Esophagus squamous epithelium (tissue), 5 donors: ENCODE measurements at places on chromosomes 1 and 21.

GRCh38 chr1:13948888-13949391 lies 249.0 kb downstream of the PRDM2 start:
- DNase-seq, result no peak

DNA sequence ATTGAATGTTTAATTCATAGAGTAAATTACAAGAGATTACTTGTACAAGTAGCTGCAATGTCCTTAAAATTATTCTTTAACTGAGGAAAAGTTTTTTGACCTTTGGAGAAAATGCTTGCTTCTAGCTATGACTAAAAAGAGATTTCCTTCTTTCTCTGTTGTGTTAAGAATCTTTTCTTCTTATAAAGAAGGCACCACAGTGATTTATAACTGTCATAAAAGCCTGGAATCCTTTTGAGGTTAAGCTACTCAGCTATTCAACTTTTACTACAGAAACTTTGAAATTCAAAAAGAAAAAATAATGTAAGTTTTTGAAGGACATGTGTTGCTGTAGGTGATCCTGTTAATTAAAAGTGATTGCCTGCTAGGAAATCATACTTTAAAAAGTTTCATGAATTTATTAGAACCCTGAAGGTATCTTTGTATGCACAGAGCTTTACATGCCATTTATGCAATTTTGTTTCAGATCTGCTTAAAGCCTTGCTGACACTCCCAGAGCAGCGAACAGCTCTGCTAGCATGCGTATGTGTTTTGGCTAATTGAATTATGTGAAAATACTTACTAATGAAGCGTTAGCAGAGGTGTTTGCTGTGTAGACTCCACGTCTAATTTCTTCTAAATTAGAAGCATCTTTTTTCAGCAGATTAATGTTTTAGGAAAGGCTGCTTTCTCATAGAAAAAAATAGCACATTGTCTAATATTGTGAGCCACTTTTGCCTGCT lies 94.7 kb upstream of the SMYD2 start:
- DNase-seq, result no peak

DNA sequence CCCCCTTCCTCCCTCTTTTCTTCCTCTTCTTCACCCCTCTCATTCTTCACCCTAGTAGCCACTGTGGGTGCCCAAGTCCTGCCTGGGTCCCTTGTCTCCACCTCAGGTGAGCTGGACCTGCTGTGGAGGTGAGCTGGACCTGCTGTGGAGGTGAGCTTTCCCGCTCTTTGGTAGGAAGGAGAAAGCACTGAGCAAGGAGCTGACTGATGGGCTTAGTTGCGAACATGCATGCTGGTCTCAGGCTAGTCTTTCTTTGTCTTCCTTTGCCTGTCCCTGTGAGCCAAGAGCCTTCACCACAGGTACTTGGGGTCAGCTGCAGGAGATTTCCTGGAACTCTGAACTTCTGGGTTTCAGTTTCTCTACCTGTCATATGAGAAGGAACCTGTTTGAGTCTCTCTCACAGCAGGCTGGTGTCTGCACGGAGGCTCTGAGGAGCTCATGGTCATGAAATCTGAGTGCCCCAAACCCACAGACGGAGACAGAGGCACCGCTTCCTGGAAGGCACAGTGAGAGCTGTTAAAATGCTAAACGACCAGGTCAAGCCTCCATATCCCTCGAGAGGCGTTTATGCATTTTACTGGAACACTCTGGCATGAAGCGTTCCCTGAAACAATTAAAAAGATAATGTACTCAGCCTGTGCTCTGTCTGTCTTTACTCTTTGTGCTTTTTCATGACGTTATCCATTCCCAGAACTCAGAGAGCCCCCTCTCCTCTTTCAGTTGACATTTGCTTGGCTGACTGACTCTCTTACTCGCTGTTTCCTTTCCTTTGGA lies 69.5 kb downstream of the RHOU start:
- no peak for DNase-seq

GRCh38 chr21:14542638-14543037 lies 3.5 kb downstream of the SAMSN1 start:
- no peak for DNase-seq

- no peak for DNase-seq
Observed at GRCh38 chr1:186899977-186900376, 71.2 kb downstream of the PLA2G4A start.

- DNase-seq, result no peak
Observed at GRCh38 chr1:17984583-17984982, 123.0 kb upstream of the IGSF21 start.

DNA sequence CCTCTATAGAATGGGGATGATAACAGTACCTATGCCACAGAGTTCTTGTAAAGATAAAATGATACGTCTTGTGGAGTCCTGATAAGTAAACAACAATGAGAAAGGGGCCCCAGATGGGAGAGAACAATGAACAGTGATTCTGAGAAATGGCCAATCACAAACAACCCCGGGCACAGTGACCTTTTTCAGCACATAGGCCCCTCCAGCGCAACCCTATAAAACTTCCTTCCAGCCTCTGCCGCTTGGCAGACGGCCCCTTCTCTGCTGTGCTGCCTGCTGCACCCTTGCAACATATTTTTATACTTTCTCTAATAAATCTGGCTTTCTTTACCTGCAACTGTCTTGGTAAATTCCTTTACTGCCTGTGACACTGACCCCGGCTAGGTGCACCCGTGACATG lies 8.9 kb downstream of the RCAN1 start:
- no peak for DNase-seq

DNA sequence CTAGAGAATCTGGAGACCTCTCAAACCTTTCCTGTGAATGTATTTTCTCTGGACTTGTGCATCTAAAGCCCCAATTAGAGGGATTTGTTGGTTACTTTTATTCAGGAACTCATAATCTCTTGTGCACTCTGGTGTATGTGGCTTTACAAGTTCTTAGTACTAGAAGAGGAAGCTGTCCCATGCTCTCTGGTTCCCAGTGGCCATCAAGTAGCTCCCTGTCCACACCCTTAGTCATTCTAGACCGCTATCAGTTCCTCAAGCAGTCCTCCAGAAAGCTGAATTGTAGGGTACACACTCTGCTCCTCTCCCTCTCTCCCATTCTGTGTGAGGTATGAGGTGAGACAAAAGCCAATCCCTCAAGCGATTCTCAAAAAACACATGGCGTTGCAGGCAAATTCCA lies 470.3 kb downstream of the PTPRC start:
- DNase-seq, result no peak

DNA sequence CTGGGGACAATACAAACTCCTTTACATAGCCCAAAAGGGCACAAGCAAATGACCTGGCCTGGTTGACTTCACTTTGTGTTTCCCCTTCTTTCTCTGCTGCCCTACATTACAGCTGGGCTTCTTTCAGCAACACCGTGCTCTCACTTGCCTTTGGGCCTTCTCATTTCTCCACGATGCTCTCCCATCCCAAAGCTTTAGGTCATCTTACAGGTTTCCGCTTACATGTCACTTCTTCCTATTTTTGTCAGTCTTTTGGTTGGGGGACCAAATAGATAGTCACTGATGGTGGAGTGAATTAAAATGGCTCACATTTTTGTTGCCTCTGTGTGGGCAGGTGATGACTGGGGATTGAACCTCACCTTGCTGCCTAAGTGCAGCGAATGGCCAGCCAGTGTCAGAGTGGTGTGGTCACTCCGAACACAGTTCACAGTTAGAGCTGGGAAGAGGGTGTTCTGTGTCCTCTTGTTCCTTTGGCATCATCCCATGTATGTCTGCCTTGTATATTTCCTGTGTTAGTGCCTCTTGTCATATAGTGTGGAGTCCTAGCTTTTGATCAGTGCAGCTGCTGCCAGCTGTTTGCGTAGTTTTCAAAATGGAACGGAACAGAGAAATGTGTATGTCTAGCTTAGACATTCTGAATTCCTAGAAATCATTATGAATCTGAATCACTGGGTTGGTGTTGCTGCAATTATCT lies 134.8 kb downstream of the NOS1AP start:
- no peak for DNase-seq

DNA sequence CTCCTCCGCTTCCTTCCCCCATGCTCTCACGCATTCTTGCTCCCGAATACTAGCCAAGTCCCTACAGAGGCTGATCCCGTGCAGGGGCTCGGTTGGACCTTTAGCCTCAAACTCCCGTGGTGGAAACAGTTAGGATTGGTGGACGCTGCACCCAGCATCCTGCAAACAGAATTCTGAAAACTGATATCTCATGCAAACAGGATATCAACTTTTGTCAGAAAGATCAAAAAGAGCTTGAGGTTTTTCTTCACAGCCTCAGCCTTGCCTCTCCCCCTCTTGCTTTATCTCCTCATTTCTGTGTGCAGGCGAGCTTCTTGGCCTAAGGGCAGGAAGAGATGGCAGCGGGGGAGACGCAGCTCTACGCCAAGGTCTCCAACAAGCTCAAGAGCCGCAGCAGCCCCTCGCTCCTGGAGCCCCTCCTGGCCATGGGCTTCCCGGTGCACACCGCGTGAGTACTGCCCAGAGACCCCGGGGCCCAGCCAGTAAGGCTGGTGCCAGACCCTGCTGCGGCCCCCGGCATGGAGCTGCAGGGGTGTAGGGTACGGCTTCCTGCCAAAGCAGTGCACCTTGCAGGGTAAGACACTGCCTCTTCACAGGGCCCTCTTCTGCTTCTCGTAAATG lies at the start of gene UBASH3A:
Gene UBASH3A (plus strand): TSS at position 292 of the 621 bp plus-strand sequence. CDS start 44 bp downstream, at position 336.
- no peak for DNase-seq

- DNase-seq, result no peak
Observed at GRCh38 chr1:234769986-234770795, 160.2 kb upstream of the IRF2BP2 start.

- DNase-seq, result no peak
Observed at GRCh38 chr1:163928069-163928468, 606.3 kb downstream of the NUF2 start.

- DNase-seq, result no peak
Observed at GRCh38 chr1:39258146-39258924, 53.8 kb downstream of the MACF1 start.

DNA sequence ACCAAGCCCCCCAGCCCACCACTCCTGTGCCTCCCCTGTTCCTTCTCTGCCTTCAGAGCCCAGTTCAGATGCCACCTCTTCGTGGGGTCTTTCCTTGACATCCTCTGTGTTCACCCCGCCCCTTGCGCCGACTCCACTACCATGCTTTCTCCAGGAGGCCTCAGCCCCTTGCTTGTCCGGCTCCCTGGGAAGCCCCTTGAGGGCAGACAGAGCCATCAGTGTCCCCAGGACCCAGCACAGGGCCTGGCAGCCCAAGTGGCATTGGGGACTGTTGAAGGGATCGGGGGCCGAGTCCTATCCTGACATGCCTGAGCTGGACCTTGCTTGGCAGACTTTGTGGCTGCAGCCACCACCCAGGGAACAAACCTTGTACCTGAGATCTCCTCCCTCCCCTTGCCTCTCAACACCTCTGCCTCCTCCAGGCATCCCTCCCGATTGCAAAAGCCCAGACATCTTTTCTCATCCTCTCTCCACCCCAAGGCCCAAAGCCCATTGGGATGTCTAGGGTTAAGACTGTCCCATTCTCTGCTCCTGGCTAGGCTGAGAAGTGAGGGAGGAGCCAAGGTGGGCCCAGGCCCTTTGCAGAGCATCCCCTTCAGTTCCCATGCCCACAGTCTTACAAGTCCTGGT lies 3.4 kb downstream of the CLDN19 start:
- no peak for DNase-seq

DNA sequence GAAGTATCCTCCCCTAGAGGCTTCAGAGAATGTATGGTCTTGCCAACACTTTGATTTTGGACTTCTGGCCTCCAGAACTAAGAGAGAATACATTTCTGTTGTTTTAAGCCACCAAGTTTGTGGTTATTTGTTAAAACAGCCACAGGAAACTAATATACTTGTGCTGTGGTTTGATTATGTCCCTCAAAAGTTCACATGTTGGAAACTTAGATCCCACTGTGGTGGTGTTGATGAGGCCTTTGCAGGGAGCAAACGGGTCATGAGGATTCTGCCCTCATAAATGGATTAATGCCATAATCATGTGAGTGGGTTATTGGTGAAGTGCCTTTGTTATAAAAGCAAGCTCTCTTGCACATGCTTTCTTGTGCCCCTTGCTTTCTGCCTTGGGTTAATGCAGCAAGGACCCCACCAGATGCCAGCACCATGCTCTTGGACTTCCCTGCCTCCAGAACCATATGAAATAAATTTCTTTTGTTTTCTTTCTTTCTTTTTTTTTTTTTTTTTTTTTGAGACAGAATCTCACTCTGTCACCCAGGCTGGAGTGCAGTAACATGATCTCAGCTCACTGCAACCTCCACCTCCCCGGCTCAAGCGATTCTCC lies 157.3 kb downstream of the CLIC6 start:
- no peak for DNase-seq

DNA sequence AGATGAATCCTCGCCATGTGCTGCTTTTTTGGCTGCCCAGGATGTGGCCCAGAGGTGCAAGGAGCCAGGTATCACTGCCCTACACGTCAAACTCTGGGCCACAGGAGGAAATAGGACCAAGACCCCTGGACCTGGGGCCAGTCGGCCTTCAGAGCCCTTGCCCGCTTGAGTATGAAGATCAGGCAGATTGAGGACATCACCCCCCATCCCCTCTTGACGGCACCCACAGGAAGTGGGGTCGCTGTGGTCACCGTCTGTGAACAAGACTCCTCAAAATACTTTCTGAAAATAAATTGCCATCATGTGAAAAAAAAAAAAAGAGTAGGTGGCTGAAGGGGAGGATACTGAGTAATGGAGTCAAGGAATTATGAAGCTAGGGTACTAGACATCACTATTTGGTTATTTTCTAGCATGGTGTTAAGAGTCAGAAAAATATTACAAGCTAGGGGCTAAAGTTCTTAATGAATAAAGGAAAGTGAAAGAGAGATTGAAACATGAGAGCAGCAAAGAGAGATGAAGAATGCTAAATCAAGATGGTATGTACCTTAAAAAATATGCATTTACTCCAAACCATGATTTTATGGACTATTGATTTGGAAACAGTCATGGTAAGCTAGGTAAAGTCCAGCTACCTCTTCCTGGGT lies 84.9 kb downstream of the CLEC20A start:
- no peak for DNase-seq

DNA sequence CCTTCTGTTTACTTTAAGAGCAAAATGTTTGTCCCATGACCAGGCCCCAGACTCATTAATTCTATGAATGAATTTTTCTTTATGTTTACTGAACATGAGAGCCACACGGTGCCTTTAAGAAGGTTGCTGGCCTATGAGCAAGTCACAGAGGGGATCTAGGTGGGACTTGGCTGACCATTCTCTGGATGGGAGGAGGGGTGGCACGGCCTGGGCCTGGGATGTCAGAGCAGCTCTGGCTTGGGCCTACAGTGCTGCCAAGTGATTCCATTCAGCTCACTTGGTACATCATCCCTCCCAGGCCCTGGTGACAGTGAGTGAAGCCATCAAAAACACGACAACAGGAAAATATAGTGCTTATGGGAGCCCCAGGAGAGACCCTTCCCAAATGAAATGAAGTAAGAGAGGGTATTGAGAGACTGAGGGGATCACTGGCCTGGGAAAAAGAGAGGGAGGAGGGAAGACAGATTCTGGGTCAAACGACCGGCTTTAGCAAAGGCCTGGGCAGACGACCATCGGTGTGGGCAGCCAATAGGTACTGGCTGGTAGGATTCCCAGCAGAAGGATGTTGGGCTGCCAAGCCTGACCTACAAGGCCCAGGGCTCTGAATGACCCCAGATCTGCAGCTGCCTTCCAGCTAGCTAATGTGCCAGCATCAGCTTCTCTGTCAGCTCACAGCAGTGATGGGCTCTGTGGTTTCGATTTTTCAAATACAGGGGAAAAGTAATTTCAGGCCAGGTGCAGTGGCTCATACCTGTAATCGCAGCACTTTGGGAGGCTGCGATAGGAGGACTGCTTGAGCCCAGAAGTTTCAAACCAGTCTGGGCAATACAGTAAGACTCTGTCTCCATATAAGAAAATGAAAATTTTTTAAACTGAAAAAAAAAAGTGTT lies 3.3 kb downstream of the TMEM53 start:
- no peak for DNase-seq

GRCh38 chr1:15064217-15064929 lies 89.2 kb upstream of the TMEM51 start:
- no peak for DNase-seq
